ENCODE measurements at places on chromosomes 12 and 14.

DNA sequence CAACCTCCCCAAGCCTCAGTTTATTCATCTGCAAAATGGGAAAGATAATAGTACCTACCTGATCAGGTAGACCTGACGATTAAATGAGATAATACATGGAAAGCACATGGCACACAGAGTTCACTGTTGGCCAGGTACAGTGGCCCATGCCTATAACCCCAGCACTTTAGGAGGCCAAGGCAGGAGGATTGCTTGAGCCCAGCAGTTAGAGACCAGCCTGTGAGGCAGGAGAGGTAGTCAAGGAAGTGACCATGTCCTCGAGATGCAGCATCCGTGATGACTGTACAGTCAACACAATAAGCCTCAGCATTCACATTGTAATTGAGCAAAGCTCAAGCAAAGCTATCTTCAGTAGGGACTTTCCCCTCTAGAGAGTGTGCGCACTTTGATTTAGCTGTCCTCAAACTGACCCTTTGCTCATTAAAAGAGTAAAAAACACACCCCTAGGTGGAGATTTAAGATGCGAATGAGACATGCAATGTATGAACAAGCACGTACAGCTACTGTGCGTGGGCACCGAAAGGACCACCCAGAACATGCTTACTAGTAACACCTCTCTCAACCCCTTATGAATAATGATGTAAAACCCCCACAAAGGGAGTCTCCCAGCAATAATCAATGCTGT lies 9.9 kb downstream of the ISCU start:
- no peak for DNase-seq

DNA sequence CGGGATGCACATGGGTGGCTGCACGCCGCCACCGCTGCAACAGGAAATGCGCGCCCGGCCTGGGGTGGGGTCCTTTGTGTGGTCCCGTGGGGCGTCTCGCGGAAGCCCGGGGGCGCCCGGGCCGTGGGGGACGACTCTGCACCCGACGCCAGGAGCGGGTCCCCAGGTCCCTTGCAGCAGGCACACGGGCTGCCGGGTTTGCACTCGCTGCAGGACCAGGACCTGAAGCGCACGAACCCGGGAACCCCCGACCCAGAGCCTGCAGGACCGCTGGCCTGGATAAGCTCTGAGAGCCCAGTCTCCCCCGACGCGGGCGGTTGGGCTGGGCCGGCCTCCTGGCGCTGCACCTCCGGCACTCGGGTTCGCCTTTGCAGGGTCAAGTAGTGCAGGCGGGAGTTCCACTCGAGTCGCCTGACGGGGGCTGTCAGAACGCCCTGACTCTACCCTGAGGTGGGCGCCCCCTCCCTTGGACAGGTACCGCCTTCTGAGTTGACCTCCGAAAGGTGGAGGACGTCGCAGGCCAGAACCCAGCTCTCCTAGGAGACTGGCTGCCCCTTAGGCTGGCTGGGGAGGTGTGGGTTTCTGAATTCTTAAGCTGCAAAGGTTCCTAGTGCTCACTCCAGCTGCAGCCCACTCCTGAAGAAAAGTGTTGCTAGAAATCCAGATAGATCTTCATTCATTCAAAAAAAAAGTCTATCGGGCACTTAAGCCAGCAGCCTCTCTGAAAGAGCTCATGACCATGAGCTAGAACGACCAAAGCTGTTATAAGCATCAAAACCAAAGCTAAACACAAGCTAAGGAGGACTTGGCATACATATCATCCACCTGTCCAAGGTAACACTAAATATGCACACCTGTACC lies 68.0 kb downstream of the RNF34 start:
- no peak for DNase-seq

DNA sequence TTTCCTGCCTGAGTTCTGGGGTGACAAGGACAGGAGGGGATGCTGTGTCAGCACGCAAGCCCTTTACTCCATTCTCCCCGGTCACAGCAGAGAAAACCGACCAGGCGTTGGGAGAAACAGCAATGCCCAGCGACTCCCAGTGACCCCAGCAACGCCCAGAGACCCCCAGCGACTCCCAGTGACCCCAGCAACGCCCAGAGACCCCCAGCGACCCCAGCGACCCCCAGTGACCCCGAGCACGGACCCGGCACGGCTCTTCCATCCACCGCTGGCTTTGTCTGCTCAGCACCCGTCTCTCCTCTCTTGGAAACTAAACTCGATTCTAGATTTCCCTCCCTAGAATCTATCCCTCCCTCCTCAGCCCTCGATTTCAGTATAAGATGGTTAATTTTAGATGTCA lies 38.5 kb upstream of the GALNT9 start:
- no peak for DNase-seq

DNA sequence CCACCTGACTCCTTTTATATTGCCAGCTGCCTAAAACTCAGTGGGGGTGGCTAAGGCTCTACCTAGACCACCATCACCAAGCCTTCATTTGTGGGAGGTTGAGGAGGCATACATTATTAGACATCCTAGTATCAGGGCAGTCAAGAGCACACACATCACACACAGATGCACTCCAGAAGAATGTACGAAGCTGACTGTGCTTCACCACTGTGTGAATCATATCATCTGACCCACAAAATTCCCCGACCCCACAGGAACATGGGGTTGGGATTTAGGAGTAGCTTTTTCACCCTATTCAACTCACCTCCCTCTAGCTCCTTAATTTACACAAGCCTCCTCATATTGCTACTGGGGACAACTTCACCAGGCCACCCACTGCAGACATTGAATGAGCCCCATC lies 64.8 kb upstream of the BDKRB2 start:
- DNase-seq = no peak

- DNase-seq = no peak
Observed at GRCh38 chr14:37466003-37466622, 128.9 kb downstream of the FOXA1 start.

- no peak for DNase-seq
Observed at GRCh38 chr12:70645494-70646317, 8.5 kb upstream of the PTPRB start.

GRCh38 chr12:113063396-113064350 lies 7.1 kb downstream of the DTX1 start:
- DNase-seq = no peak

DNA sequence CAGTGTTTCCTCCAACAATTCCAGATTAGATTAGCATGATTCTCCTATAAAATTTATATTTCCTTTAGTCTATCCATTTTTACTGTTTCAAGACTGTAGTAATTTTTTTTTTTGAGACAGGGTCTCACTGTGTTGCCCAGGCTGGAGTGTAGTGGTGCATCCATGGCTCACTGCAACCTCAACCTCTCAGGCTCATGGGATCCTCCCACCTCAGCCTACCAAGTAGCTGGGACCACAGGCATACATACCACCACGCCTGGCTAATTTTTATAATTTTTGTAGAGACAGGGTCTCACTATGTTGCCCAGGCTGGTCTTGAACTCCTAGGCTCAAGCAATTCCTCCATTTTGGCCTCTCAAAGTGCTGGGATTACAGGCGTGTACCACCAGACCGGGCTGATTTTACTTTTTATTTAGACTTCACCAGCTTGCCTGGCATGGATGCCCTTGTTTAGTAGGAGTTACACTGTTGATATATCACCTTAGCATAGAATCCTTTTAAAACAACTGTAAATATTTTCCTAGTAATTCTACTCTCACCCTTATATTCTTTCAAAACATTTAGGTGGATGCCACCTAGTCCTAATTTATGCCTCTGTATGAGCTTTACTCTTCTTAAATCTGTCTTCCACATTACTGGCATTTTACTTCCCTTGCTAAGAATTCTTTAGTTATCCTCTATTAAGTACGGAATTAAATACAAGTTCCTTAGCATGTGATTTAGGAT lies 55.8 kb upstream of the LIMA1 start:
- DNase-seq = no peak

DNA sequence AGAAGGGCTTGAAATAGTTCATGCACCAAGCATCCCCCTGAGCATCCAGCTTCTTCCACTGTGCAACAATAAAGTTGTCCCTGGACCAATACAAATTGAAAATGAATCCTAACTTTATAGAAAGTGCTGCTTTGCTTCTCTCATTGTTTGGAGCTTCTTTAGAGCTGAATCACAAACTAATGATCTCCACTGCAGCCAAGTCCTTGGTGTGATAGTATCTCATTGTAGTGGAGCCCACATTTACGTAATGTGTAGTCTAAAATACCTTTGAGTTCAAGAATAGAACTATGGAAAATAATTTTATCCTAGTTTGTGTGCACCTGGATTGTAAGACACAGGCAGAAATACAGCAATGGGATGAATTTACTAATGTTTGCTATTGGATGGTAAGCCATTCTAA lies 319.9 kb downstream of the EGLN3 start:
- DNase-seq = no peak

- no peak for DNase-seq
Observed at GRCh38 chr12:111767362-111768158, 827 bp downstream of the ALDH2 start.

- DNase-seq = no peak
Observed at GRCh38 chr12:133038118-133038709, 905 bp downstream of the ZNF84 start.

- no peak for DNase-seq
Observed at GRCh38 chr12:122593910-122594309, 66.9 kb downstream of the KNTC1 start.

- no peak for DNase-seq
Observed at GRCh38 chr12:19284658-19285057, 154.6 kb upstream of the AEBP2 start.

DNA sequence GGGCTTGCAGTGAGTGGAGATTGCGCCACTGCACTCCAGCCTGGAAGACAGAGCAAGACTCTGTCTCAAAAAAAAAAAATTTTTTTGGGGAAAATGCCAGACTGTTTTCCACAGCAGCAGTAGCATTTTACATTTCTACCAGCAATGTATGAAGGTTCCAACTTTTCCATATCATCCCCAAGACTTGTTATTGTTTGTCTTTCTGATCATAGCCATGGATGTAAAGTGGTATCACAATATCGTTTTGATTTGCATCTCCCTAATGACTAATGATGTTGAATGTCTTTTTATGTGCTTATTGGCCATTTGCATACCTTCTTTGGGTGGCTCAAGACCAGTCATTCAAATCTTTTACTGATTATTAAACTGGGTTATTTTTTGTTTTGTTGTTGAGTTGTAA lies 63.7 kb downstream of the NTN4 start:
- DNase-seq = no peak

DNA sequence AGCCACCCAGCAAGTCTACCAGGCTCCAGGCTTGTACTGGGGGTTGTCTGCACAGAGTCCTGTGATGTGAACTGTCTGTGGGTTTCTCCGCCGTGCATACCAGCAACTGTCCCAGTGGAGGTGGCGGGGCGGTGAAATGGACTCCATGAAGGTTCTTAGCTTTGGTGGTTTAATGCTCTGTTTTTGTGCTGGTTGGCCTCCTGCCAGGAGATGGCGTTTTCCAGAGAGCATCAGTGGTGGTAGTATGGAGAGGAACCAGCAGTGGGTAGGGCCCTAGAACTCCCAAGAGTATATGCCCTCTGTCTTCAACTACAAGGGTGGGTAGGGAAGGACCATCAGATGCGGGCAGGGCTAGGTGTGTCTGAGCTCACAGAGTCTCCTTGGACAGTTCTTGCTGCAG lies 303.8 kb downstream of the TMEM121 start:
- no peak for DNase-seq

DNA sequence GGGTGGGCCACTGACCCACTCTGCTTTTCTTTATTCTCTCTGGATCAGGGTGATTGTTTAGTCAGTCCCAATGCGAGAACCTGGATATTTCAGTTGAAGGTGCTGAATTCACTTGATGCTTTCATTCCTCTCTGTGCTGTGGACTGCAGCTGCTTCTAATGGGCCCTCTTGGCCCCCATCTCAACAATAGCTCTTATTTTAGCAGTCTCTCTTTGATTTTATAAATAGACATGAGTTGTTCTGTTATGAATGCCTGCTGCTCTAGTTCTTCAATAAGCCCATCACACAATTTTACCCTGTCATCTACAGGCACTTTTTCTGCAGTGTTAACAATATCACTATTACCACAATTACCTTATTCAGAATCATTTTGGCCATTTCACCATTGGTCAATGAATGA lies 54.1 kb upstream of the YARS2 start:
- no peak for DNase-seq

DNA sequence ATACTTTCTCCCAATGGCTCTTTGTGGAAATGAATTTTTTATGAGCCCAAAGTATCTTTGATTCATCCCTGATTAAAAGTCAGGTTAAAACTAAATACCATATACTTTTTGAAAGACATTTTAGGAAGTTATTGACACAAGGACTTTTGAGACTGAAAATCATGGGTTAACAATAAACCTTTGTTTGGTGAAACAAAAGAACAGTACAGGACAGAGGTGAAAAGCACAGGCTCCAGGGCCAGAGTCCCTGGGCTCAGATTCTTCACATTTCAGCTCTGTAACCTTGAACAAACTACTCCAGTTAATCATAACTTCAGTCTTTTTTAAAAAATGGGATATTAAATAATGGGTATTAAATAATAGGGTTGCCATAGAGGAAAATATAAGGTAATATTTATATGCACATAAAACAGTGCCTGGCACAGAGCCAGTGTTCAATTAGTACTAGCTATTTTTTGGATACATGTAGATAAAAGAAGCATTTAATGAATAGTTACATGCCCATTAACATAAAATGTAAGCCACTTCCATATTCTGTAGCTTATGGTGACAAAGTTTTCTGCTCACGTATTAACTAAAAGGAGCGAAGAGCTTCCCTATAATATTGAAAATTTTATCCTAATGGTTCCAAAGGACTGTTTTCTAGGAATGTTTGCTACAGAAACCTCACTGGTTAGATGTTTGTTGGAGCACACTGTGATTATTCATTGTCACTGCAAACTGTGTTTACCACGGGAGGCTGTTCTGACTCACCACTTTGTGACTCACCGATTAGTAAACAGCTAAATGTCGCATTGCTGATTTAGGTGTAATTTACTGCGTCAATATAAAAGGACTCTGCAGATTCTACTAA lies 255.4 kb downstream of the DAD1 start:
- DNase-seq = no peak

DNA sequence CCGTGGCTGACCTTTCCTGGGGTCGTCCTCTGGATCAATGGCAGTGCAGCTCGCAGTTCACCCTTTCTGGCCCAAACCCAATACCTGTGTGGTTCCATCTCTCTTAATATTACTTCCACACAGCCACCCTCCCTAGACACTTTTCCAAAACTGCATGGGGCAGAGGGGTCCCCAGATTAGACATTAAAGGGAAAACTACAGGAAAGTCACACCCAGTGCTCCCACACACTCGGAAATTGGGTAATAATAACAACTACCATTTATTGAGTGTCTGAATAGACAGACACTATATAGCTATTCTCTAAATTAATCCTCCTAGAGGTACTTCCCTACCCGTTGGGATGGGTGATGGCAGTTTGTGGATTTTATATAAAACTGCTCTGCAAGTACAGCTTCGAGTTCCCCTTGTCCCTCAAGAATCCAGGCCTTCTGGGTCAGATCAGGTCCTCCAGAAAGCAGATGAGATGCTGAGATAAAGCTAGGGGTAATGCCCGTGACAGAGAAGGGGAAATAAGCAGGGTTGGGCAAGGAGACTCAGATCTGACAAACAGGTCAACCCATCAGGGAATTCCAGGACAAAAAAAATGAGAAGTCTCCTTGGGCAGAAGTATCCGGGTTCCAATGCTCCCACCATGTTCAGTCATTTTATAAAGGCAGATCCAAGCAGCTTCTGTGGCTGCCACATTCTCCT lies 795 bp upstream of the PXN start:
- no peak for DNase-seq

Data from stimulated activated CD8-positive, alpha-beta memory T cell treated with anti-CD3 and anti-CD28 coated beads, Interleukin-2, amount 100 ng/mL, for 1 hour (primary cell).